ENCODE measurements at places on chromosomes 7 and 10.

DNA sequence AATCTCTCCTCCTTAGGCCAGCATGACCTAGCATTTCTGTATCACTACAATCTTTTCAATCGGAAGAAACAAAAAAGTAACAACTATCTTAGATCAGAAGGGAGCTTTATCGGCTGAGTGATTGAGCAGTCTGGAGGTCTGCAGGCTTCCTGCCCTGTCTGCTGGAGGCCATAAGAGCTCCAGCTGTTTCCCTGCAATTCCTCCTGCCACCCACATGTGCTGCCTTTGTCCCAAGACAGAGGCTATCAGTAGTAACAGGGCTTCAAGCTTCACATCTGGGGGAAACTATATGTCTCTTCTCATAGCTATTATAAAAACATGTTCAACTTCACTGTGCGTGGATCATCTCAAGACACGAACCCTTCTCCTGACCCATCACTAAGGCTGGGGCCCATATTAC lies 70.1 kb upstream of the VWC2 start:
- DNase-seq, result no peak

- peak; percentile 45 for DNase-seq
Observed at GRCh38 chr7:143003393-143004051, 23.4 kb downstream of the OR9A2 start.

DNA sequence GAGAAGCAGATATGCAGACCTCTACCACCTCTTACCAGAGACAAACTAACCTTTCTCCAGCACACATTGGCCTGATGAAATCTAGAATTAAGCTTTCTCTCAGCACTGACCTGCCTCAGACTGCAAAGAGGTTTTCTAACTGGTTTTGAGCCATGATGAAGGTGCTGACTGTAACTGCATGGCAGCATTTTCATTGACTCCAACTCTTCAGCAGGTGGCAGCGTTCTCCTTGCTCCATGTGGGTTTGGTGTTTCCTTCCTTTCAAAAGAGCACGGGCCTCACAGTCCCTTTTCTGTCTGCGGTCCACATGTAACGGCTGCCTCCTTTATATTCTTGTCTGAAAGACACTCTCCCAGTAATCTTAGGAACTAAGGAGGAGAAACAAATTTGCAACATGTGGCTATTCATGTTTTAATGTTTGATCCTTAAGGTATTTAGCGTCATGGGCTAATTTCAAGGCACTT lies 12.6 kb downstream of the KLLN start:
- DNase-seq, result peak; percentile 64

- DNase-seq, result no peak
Observed at GRCh38 chr10:10831085-10831484, 186.6 kb upstream of the CELF2 start.

GRCh38 chr7:103009466-103010185 lies 65.0 kb downstream of the FBXL13 start:
- DNase-seq, result no peak

DNA sequence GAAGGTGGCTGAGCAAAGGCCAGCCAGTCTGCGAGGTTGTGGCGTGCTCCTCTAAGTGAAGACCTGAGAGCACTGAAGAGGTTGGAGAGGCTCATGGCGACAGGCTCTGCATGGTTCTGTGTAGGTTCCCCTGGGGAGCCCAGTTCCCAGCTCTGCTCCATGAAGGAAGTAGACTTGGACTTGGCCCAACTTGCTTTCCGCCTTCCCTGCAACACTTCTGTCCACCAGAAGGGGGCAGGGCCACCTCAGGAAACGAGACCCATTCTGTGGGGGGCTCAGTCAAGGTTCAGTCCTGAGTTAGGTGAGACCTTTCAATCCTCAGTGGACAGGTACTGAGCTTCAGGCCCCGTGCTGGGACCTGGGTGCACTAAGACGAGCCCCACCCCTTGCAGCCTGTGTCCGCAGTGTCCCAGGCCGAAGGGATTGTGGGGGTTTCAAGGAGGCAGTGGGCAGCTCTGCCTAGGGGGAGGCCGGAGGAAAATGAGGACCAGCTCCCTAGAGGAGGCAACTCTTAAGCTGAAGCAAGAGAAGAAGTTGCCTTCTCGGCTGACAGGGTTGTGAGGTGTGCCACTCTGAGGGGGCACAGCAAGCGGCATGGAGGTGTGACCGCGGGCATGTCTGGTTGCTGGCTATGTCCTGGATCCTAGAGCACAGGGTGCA lies 15.0 kb upstream of the PCBD1 start:
- peak; percentile 36 for DNase-seq

GRCh38 chr10:59648711-59649201 lies 60.9 kb downstream of the SLC16A9 start:
- no peak for DNase-seq
